ENCODE measurements at places on chromosomes 3 and 15.
A peak's percentile ranks its signal among the peaks of the same experiment; 100 is the strongest.

DNA sequence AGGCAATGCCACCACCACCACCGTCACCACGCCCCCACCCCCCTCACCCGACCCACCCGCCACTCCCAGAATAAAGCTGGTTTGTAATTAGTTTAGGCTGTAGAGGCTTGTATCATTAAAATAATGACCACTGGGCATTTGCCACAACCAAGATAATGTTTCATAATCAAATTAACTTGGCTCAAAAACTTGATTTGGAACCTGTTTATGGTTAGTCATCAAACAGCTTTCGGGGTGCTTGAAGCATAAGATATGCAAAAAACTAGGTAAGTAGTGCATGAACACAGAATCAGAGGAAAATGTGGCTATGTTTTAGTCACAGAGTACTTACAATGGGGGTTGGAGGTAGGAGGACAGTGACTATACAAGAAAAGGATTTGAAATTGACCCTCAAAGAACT is 115.1 kb downstream of the FHIT start:
- DNase-seq, result no peak

DNA sequence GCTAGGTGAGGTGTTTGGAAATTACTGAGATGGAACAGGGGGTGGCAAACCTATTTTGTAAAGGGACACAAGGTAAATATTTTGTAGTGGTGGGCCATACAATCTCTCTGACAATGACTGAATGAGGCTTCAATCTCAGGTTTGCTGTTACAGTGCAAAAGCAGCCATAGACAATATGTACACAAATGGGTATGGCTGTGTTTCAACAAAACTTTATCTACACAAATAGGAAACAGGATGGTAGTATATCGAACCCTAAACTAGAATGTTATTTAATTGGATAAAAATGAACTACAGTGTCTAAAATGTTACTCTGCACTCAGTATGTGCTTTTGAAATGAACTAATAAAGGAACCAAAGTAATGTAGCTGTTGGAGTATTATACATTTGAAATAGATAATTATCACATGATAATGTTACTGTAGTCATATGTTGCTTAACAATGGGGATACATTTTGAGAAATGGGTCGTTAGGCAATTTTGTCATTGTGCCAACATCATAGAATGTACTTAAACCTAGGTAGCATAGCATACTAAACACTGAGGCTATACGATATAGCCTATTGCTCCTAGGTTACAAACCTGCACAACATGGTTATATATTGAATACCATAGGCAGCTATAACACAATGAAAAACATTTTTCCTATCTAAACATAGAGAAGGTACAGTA is 495.2 kb upstream of the TBL1XR1 start:
- no peak for DNase-seq

DNA sequence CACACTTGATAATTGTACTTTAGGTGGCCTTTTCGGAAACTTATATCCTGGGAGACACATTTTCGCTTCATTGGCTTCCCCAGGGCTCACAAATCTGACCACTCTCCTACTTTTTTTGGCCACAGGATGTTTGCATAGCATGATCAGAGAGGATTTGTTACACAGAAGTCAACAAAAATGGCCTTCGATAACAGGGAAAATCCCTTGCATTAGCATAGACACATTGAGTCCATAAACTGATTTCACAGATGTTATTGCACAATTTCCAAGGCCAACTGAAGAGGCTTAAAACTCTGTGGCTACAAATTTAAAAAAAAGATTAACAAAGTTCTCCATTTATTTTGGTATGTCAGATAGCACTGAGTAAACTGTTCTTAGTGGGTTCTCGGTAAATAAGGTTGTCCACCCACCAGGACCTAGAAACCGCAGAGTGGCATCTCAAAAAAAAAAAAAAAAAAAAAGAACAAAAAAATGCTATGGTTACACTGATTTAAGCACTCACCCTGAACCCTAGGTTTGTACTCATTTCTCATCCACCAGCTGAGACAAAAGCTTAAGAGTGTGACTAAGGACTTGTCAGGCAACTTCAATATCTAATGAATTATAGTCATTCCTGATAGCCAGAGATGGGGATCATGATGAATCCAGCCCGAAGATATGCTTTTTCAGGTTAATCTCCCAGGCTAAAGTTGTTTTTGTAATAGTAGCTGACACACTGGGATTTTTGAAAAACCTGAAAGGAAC is 188.9 kb upstream of the SYNPR start:
- no peak for DNase-seq

DNA sequence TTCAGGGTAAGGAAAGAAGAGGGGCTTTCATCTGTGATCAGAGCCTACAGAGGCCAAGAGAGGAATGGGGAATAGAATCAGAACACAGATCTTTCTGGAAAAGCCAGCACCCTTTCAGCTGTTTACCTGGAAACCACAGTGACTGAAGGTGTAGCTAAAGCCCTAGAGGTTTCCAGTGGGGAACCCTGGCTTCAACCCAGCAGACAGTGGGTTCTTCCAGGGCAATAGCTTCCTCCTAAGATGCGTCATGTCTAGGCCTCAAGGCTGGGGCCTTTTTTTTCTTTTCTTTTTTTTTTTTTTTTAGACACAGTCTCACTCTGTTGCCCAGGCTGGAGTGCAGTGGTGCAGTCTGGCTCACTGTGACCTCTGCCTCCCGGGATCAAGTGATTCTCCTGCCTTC is 3.1 kb upstream of the CPNE9 start:
- DNase-seq, result no peak

- DNase-seq, result no peak
Observed at GRCh38 chr3:117616227-117616626, 906.6 kb downstream of the TUSC7 start.

- no peak for DNase-seq
Observed at GRCh38 chr3:138694287-138695007, 85.9 kb downstream of the FAIM start.

GRCh38 chr15:91223863-91224262 is 123.8 kb downstream of the SV2B start:
- DNase-seq, result no peak

- DNase-seq, result no peak
Observed at GRCh38 chr3:70702132-70702531, 389.7 kb upstream of the MDFIC2 start.

DNA sequence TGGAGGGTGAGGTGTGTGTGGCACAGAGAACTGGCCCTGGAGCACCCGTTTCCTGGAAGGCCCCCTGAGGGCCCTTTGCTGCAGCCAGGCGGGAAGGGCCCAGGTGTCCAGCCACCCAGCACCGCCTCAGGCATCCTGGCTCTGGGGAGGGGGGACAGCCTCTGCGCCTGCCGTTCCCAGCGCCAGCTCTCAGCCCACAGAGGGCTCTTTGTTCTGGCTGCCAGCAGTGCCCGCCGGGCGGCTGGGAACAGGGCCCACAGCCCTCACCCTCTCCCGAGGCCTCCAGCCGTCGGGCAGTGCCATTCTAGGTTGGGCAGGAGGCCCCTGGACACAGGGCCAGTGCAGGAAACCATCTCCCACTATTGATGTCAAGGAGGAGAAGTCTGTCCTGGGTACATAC is 8.3 kb downstream of the SLC38A3 start:
- peak; percentile 6 for DNase-seq

DNA sequence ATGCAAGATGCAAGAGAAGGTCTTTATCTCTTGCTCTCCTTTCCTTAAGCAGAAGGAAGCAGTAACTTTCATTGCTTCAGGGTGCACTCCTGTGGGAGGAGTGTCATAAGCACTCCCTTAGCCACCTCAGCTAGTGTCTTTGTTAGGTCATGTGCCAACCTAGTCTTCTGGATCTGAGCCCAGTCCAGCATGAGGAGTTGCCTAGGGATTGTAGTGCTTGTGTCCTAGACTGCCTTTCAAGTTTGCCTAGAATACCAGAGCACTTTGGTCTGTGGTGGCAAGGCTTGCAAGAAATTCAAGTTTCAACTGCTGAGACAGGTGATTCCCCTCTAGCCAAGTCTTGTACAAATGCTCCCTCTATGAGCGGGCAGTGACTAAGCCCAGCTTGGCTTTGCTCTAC is 633.6 kb downstream of the ZNF385D start:
- no peak for DNase-seq
